ENCODE measurements at places on chromosomes 7 and 10.

GRCh38 chr10:102927311-102928010 is 9.4 kb downstream of the CNNM2 start:
- no peak for DNase-seq

DNA sequence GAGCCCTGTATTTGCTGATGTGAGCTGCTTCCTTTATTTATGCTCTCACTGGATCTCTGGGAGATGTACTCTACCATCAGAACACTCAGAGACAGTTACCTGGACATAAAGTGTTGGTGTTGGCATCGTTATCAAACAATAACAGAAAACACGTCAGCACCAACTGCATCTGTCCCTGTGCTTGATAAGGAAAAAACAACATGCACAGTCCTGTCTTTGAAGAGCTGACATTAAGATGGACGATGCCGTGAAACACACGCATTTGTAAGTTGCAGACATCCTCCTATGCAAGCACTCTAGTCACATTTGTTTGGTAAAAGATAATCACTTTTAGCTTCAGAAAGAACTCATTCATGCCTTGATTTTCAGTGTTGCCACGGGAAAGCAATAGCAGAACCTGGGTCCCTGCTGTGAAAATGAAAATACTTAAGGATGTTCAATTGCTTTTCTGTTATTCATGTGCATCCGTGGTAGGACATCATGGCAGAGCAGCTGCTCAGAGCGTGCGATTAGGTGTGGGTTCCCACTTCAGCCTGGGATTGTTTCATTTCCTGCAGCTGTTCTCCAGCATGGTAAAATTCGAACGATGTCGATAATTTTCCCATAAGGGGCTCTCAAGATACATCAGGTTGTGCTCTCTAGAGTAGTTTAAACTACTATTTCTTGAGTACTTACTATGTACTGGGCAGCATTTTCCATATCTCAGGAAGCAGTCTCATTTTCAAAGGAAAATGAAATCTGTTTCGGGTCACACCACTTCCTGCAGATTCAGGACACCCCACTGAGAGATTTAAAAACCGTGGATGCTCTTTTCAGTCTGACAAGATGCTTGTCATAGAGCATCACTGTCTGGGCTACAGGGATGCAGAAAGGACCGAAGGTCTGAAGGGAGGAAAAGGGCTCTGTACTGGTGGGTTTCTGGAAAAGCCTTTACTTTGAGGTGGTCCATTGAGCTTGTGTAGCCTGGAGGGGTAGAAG is 248.7 kb downstream of the CAMK1D start:
- DNase-seq, result no peak

DNA sequence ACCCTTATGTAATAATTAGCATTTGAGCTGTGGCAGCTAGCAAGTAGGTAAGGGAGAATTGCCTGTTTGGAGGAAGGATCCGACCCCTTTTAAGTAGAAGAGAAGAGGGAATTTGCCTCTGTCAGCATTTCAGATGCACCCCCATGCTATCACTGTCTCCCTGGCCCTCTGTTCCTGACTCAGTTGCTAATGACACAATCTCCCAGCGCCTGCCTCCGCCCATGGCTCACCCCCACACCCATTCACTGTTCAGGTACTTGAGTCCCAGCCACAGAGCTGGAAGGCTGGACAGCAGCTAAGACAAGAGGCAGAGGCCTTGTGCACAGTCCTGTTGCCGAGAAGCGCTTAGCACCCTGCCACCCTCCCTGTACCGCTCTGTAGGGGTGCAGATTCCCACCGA is 512.3 kb upstream of the GALNT17 start:
- no peak for DNase-seq

GRCh38 chr10:121221072-121221471 is 369.9 kb downstream of the WDR11 start:
- no peak for DNase-seq

- DNase-seq, result no peak
Measured at GRCh38 chr7:2944739-2945138, 98.9 kb downstream of the CARD11 start.

- no peak for DNase-seq
Measured at GRCh38 chr7:155992974-155993373, 180.7 kb upstream of the SHH start.

GRCh38 chr10:114603948-114604347 is 54.1 kb downstream of the ABLIM1 start:
- DNase-seq, result no peak

GRCh38 chr7:57404343-57404966 is 45.5 kb upstream of the ZNF716 start:
- DNase-seq, result no peak

GRCh38 chr7:158996214-158997109 is 140.1 kb downstream of the DYNC2I1 start:
- no peak for DNase-seq

- no peak for DNase-seq
Measured at GRCh38 chr7:155694851-155695250, 50.4 kb downstream of the RBM33 start.

DNA sequence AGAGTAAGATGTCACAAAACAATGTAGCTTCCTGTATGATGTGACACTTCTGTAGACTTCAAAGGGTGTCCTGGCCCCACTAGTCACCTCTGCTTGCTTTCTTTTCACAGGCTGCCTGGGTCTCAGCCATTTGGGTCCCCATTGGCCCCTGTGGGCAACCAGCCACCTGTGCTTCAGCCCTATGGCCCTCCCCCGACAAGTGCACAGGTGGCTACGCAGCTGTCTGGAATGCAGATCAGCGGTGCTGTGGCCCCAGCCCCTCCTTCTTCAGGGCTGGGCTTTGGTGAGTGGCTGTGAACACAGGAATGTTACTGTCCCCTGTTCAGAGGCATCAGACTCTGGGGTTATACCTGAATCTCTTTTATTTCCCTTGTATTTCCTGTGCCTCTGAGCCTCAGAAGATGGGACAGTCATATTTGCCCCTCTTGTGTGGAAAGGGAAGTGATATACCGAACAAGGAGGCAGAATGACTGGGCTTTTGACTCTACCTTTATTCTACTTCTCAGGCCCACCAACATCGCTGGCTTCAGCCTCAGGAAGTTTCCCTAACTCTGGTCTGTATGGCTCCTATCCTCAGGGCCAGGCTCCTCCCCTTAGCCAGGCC is 15.4 kb downstream of the SEC24C start:
- DNase-seq, result no peak

Measured in GM18507 (cell line).